ENCODE measurements at places on chromosomes 2 and 18. TPM values are rescaled to one million over a fixed set of nuclear protein-coding genes. Genes with fewer than 3 reads are reported as not detected.
A peak's percentile ranks its signal among the peaks of the same experiment; 100 is the strongest.

DNA sequence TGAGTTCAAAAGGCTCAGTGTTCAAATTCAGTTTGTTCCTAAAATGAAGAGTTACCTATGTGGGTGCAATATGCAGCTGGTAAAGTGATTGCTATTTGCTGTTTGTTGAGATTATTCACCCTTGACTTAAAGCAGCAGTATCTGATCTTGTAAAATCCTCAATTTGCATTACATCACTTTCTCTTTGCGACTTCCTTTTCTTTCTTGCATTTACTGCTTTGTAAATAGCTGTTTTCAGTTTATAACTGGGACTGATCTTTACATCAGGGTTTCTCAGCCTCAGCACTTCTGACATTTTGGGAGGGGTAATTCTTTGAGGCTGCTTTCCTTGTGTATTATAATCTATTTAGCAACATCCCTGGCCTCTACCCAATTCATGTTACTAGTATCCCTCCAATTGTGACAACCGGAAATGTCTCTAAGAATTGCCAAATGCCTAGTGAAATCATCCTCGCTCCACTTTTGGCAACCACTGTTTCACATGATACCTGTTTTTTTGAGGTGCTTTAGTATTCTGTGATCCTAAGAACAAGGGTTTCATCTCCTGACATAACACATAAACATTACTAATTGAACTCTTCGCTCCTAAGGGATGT, 12.1 kb upstream of the ERCC3 start:
- no peaks in the 10 kb centered on the region for H3K27me3 ChIP-seq
- no peak overlapping the region for H3K27ac ChIP-seq

DNA sequence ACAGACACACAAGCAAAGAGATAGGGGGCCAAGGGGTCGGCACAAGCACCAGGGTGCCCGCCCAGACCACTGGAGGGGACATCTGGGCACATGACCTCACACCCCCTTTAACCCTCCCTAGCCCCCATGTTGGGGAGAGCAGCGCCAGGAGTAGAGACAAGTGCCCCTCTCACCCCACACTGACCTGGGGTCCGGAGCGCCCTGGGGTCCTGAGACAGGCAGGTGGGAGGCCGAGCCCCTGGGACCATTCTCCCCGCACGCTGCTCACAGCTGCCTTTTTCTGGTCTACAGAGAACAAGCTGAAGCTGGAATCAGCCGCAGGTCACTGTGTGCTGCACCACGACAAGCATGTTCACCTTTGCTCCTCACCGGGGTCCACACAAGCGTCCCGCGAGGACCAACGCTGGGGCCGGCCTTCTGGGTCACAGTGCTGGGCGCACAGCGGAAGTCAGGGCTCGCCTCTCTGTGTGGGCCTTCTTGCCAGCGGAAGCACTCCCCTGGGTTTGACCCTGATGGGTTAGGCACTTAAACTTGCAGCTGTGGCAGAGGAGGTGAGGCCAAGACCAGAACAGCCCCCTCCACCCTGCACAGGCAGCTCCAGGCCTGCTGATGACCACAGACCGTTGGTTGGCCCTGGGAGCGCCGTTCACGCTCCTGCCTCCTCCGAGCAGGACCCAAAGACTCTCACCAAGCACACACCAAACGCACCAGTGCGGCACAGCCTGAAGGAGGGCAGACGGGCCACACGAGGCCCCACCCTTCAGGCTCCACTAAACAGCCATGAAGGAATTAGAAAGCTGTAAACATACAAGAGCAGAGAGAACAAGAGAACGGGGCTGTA, 275.3 kb downstream of the EIPR1 start:
- no peaks in the 10 kb centered on the region for H3K4me1 ChIP-seq
- H3K27me3 ChIP-seq: no peaks in the 10 kb centered on the region
- DNase-seq: no peak
- no peaks in the 10 kb centered on the region for H3K36me3 ChIP-seq

- peaks cover 2% of the 10 kb centered on the region for H3K4me1 ChIP-seq
- H3K27me3 ChIP-seq: peaks cover 96% of the 10 kb centered on the region
- H3K4me3 ChIP-seq: no peak overlapping the region
- H3K27ac ChIP-seq: no peak overlapping the region
- H3K36me3 ChIP-seq: no peaks in the 10 kb centered on the region
Observed at GRCh38 chr18:37529863-37530262, 35.7 kb downstream of the CELF4 start.

GRCh38 chr2:20682167-20682920, 15.4 kb downstream of the GDF7 start:
- H3K4me3 ChIP-seq: no peak overlapping the region
- peaks cover 5% of the 10 kb centered on the region for H3K4me1 ChIP-seq
- peaks cover 9% of the 10 kb centered on the region for H3K36me3 ChIP-seq
- H3K27me3 ChIP-seq: no peaks in the 10 kb centered on the region
- H3K27ac ChIP-seq: no peak overlapping the region
- DNase-seq: no peak

GRCh38 chr18:78639006-78639950, 340.3 kb upstream of the SALL3 start:
- no peaks in the 10 kb centered on the region for H3K36me3 ChIP-seq
- no peak overlapping the region for H3K27ac ChIP-seq
- H3K27me3 ChIP-seq: peaks cover 12% of the 10 kb centered on the region
- peak; percentile 21 for DNase-seq
- no peak overlapping the region for H3K4me3 ChIP-seq
- no peaks in the 10 kb centered on the region for H3K4me1 ChIP-seq

GRCh38 chr2:16652296-16653082, 13.1 kb downstream of the CYRIA start:
- H3K27me3 ChIP-seq: no peaks in the 10 kb centered on the region
- H3K36me3 ChIP-seq: no peaks in the 10 kb centered on the region
- peak; percentile 56 for DNase-seq
- H3K4me3 ChIP-seq: no peak overlapping the region

GRCh38 chr2:189566046-189566445, 14.5 kb downstream of the SLC40A1 start:
- H3K36me3 ChIP-seq: peaks cover 94% of the 10 kb centered on the region
- no peak overlapping the region for H3K4me3 ChIP-seq
- no peak for DNase-seq
- H3K27ac ChIP-seq: no peak overlapping the region

DNA sequence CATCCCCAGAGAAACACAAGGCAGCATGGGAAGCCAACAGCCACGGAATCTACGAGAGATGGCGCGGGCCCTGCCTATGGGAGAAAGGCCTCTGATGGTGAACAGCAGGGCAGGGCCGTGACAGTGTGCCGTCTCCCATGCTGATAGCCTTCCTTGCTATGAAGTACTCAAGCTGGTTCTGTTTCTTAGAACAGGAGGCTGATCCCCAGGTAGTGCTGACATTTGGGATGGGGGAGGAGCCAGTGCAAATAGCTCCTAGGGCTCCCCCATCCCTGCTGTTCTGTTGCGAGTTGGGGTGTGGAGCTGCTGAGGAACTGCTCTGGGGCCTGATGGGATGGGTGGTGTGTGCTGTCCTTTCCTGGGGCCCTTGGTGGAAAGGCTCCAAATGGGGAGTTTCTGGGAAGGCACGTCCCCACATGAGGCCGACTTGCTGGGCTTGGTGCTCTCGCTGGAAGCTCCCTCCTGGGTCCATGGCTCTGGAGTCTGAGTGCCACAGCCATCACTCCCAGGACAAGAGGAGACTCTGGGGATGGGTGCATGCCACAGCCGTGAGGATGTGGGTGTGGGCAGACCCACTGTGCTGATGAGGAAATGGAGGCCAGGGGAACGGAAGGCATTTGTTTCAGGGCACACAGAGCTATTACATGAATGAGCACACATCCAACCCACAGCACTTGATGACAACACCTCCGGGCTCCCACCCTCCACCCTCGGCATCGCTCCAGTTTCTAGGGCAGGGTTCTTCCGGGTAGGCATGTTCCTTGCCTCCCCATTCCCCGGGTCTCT, 246.8 kb downstream of the HDAC4 start:
- DNase-seq: no peak
- no peaks in the 10 kb centered on the region for H3K27me3 ChIP-seq
- H3K4me3 ChIP-seq: no peak overlapping the region
- H3K4me1 ChIP-seq: peaks cover 30% of the 10 kb centered on the region
- no peak overlapping the region for H3K27ac ChIP-seq

DNA sequence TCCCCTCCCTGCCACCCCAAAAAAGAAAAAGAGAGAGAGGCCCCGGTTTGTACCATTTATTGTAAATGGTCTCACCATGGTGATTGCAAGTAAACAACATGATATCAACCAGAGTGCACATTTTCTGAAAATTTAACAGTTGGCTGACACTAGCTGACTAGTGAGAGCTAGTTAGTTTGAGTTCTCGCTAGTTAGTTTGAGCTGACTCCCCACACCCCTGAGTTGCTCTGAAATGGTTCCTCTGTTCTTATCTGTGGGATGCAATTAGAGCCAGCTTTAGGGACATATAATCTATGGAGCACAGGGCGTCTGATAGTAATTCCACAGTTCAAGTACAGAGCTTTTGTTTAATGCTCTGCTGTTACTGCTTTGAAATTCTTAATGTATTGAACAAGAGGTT, 13.1 kb downstream of the CASP10 start:
- no peaks in the 10 kb centered on the region for H3K27me3 ChIP-seq
- no peak overlapping the region for H3K4me3 ChIP-seq
- H3K36me3 ChIP-seq: peaks cover 62% of the 10 kb centered on the region
- peaks cover 4% of the 10 kb centered on the region for H3K4me1 ChIP-seq
- DNase-seq: no peak

DNA sequence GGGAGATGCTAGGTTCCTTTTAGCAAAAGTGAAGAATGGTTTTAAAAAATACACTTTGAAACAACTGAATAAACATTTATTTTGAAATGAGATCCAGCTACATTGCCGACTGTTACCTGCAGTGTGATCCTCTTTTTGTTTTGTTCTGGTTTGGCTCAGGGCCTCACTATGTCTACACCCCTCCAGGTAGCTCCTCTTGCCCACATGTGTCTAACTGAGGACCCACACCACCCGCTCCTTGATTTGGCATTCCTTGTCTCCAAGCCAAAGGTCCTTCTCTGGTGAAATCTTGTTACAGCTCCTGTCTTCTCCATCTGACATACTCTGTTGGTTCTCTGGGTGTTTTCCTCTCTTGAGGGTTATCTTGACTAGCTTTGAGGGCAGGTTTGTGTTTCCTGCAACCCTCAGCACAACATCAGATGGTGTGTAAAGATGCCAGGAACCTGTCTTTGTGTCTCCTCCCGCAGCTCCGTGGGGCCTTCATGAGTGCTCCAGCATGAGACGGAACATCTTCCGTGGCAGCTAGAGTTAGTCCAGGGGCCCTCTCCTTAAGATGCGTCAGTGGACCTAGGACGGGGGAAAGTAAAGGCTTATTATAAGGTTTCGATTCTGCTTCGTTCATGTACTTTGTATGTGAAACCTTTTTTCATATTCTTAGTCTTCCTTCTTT, 32.1 kb downstream of the MAP4K4 start:
- peaks cover 22% of the 10 kb centered on the region for H3K4me1 ChIP-seq
- no peak overlapping the region for H3K4me3 ChIP-seq
- no peak overlapping the region for H3K27ac ChIP-seq
- no peaks in the 10 kb centered on the region for H3K27me3 ChIP-seq
- no peaks in the 10 kb centered on the region for H3K36me3 ChIP-seq

DNA sequence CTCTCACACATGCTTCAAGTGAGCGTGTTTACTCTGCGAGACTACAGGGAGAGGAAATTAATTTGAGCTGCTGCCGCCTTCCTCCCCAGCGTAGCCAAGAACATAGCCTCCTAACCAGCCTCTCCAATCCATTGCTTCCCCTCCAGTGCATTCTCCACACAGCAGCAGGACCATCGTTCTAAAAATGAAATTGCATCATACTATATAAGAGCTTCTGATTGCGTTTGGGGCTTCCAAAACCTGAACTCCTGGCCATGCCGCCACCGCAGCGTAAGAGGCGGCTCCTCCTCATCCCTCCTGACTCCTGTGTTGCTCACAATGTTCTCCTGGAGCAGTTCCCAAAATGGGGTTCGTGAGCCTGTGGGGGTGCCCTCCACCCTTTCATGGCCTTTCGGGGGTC, 142.1 kb downstream of the MYT1L start:
- H3K27ac ChIP-seq: no peak overlapping the region
- no peak overlapping the region for H3K4me3 ChIP-seq
- H3K36me3 ChIP-seq: no peaks in the 10 kb centered on the region
- no peaks in the 10 kb centered on the region for H3K4me1 ChIP-seq
- no peaks in the 10 kb centered on the region for H3K27me3 ChIP-seq
- DNase-seq: no peak

- H3K27ac ChIP-seq: no peak overlapping the region
- DNase-seq: no peak
- H3K4me1 ChIP-seq: no peaks in the 10 kb centered on the region
- no peak overlapping the region for H3K4me3 ChIP-seq
- no peaks in the 10 kb centered on the region for H3K36me3 ChIP-seq
- H3K27me3 ChIP-seq: no peaks in the 10 kb centered on the region
Observed at GRCh38 chr18:6979954-6980353, 137.6 kb downstream of the LAMA1 start.

GRCh38 chr2:84478867-84479266, 19.8 kb upstream of the SUCLG1 start:
- H3K36me3 ChIP-seq: no peaks in the 10 kb centered on the region
- no peaks in the 10 kb centered on the region for H3K4me1 ChIP-seq
- H3K27ac ChIP-seq: no peak overlapping the region
- H3K27me3 ChIP-seq: no peaks in the 10 kb centered on the region
- DNase-seq: no peak

The MOGAT1 gene
- not detected for total RNA-seq

The SERPINB4 gene
- not detected for total RNA-seq

The LYPD6 gene
- not detected for total RNA-seq

The RFTN2 gene
- 0.58 TPM for total RNA-seq

The HAAO gene
- total RNA-seq: 18.5 TPM

The PSD4 gene
- 35.3 TPM for total RNA-seq

The SLC4A5 gene
- total RNA-seq: 2.5 TPM

The KCNK3 gene
- 2.0 TPM for total RNA-seq

The PIEZO2 gene
- total RNA-seq: 1.8 TPM

The TCF4 gene
- 146 TPM for total RNA-seq

Measured in stomach (tissue), 19 donors.